ENCODE measurements at places on chromosomes 2 and 18. TPM values are rescaled to one million over a fixed set of nuclear protein-coding genes. Genes with fewer than 3 reads are reported as not detected.
A peak's percentile ranks its signal among the peaks of the same experiment; 100 is the strongest.

The GNAL gene
- 0.97 TPM for total RNA-seq

- DNase-seq: no peak
Observed at GRCh38 chr18:24369426-24369825, 28.2 kb downstream of the OSBPL1A start.

DNA sequence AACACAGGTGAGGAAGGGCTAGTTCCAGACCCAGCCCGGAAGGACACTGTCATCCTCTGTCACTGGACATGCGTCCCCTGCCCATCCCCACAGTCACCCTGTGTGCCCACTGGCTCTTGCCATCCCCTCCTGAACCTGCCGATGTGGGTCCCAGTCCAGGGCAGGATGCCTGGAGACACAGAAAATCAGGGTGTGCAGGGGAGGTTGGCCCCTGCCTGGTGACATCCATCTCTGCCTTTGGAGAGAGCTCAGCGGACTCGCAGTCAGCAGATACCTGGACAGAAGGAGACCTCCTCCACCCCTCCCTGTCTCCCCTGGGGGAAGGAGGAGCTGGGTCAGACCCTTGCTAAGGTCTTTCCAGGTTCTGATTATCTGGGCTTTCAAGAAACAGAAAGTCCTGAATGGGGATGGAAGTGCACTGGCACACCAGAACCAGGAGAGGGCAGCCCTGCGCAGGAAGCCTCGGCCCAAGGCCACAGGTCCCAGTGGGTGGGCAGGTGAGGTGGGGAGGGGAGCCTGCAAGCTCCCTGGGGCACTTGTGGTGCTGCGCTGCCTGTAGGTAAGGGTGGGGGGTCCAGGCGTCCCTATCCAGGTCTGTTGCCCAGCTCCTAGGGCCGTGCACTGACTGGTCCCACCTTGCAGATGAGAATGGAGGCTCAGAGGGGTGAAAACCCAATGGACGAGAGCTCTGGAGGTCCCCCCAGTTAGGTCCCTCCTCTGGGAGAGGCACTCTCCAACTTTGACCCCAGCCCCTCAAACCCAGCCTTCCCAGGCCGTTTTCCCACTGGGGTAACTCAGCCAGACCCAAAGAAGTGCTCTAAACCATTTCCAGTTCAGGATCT is 9.7 kb upstream of the OTOS start:
- DNase-seq: peak; percentile 46

DNA sequence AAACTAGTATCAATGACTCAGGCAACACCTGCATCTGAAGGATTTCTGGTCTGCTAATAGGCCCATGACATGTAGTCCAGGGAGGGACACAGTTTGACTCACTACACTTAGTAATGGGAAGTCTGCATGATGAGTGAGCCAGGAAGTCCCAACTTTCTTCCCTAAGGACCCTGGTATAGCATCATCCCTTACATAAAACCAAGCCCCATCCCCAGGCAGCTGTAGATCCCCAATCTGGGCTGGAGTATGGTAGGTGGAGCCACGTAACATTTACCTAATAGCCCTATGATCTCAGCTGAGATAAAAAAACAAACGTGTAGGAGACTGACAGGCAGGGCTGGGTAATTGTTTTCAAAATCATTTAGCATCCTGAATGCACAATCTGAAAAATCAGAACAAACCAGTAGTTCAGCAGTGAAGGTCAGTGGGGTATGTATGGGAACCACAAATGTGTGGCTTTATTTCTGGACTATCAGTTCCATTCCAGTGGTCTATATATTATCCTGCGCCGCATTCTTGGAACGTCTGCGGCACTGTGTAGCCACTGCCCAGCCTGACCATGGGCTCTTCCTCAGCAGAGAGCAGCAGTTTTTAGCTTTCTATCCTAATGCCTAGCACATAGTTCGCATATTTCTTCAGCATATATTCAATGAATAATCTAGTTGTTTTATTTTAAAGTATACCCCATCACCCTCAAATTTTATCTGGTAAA is 33.5 kb downstream of the EPB41L3 start:
- DNase-seq: peak; percentile 64

DNA sequence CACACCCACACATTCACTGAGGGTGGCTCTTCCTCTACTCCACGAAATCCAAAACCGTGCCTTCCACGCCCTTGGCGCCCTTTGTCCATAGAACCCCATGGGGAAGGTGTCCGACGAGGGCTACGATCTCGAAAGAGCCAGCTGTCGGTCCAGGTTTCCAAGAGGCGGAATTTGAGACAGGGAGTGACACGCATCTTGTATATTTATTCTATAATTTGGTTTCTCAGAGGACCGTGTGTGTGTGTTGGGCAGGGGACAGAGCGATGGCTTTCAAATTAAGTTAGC is 726 bp downstream of the C2orf69 start:
- no peak for DNase-seq

Data from Daoy (cell line).